ENCODE measurements at places on chromosomes 12 and 14.

DNA sequence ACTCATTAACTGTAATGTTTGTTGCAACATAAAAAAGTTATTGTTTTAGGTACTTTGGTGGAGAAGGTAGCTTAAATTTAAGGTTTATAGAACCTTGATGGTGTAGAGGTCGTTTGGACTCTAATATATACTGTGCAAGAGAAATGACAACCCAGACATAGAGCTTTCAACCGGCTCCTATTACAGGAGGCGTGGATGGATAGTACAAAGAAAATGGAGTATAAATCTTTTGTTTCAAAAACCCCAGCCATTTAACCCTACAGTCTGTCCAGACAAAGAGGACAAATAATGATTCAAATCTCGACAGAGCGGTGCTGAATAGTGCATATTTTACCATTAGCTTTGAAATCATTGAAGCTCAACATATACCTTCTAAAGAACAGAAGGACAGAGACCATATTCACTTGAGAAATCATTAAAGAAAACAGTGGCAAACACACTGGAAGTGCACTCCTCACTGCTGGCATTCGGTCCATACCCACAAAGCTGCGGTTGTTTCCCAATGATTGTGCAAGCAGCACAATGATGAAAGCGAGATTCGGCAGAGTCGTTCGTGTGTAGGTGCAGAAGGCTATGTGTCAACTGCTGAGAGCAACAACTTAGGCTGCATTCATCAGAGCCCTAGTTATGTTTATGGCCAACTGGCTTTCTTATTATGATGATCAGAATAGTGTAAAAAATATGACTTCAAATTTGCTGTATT is 688.6 kb downstream of the NOVA1 start:
- no peaks in the 10 kb centered on the region for H3K27me3 ChIP-seq
- no peak for DNase-seq
- no peak overlapping the region for H3K4me3 ChIP-seq
- H3K36me3 ChIP-seq, result no peaks in the 10 kb centered on the region

DNA sequence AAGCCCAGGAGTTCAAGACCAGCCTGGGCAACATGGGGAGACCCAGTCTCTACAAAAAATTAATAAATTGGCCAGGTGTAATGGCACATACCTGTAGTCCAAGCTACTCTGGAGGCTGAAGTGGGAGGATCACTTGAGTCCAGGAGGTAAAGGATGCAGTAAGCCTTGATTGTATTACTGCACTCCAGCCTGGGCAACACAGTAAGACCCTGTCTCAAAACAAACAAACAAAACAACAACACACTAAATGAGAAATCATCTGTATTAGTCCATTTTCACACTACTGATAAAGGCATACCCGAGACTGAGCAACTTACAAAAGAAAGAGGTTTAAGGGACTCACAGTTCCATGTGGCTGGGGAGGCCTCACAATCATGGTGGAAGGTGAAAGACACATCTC is 4.7 kb upstream of the MLXIP start:
- H3K4me3 ChIP-seq, result no peak overlapping the region
- no peak overlapping the region for H3K27ac ChIP-seq
- no peaks in the 10 kb centered on the region for H3K27me3 ChIP-seq

DNA sequence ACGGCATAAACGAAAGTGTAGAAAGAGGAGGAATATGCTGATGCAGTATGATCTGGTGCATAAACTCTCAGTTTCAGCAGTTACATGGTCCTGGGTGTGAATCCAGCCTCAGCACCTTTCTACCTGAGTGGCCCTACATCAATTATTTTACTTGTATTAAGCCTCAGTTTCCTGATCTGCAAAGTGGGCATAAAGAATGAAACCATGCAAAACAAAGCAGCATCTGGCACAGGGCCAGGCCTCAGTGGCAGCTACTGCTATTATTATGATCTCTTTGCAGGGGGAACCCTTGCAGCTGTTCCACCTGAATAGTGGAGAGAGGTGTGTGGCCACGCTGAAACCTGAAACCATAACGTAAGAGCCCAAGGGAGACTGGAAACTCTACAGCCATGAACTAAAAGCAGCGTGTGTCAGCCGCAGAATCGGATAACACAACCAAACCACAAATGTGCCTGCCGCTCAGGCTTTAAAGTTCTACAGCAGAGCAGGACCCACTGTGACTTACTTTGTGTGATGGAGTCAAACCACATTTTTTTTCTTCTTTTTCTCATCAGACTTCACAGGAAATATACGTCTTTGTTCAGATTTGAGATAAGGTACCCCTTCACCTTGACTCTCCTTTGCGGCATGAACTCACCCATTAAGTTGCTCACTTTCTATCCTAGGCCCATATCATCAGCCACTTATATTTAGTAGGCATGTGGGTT is 29.2 kb upstream of the FOS start:
- peak overlapping the region; percentile 16 for H3K4me3 ChIP-seq
- no peaks in the 10 kb centered on the region for H3K36me3 ChIP-seq

DNA sequence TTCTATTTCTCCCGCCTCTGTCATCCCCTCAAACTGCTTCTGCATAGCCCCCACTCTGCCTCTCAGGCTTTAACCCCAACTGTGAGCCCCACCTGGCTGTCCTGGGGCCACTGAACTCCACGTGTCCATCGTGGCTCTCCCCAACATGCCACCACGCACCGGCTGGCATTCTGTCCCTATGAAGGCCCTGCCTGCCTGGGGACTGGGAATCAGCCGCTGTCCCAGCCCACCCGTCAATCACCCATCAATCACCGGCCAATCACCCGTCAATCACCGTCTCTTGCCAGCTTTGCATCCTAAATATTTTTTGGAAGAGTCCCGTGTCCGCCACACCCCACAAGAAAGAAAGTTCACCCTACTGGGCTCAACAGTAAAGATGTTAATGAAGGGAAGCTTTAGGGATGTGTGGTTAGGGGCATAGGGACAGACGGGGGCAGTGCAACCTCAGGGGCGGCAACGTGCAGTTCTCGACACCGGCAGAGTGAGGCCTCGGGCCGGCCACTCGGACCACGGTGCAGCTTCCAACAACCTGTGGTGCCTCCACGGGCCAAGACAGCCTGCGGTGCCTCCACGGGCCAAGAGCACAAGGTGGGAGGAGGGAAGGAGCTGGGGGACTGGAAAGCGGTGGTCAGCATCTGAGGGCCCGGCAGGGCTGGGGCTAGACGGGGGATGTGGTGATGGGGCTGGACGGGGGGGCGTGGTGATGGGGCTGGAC is 85.6 kb downstream of the GALNT9 start:
- no peak overlapping the region for H3K4me3 ChIP-seq
- H3K4me1 ChIP-seq, result no peaks in the 10 kb centered on the region
- H3K36me3 ChIP-seq, result no peaks in the 10 kb centered on the region

GRCh38 chr14:100129161-100129589 is 30.3 kb downstream of the DEGS2 start:
- no peak overlapping the region for H3K4me3 ChIP-seq
- H3K4me1 ChIP-seq, result no peaks in the 10 kb centered on the region
- no peaks in the 10 kb centered on the region for H3K27me3 ChIP-seq
- H3K27ac ChIP-seq, result peak overlapping the region; percentile 20
- H3K36me3 ChIP-seq, result peaks cover 47% of the 10 kb centered on the region
- no peak for DNase-seq

GRCh38 chr12:109966546-109966945 is 29.6 kb downstream of the GIT2 start:
- H3K4me3 ChIP-seq, result no peak overlapping the region
- no peaks in the 10 kb centered on the region for H3K27me3 ChIP-seq
- no peak overlapping the region for H3K27ac ChIP-seq
- H3K4me1 ChIP-seq, result peaks cover 11% of the 10 kb centered on the region
- peaks cover 36% of the 10 kb centered on the region for H3K36me3 ChIP-seq

DNA sequence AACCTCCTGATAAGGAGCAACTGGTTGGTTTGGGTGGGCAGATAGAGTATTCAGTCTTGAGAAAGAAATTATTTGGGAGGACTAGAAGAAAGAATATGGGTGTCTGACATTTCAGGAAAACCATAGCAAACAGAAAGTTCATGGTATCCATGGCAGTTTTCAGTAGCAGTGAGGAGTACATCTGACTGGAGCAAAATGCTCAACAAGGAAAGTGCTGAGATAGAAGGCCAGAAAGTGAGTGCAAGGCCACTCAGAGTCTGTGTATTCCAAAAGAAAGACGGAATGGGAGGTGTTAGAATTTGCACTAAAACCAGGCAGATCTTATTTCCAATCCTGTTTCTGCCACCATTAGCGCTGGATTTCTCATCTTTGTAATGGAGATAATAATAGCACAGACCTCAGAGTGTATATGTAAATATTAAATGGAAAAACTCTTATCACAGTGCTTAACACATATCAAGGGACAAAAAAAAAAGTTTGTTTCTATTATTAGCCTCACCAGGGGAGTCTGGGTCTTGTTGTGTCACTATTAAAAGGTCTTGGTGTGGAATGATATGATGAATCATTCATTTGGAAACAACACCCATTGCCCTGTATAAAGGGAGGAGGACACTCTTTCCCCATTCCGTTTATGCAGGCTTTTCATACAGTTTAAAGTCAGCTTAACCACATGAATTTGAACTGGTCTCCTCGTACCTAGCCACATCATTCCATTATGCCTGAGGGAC is 349.8 kb downstream of the IPO8 start:
- H3K4me1 ChIP-seq, result no peaks in the 10 kb centered on the region
- H3K27ac ChIP-seq, result no peak overlapping the region
- no peaks in the 10 kb centered on the region for H3K36me3 ChIP-seq

DNA sequence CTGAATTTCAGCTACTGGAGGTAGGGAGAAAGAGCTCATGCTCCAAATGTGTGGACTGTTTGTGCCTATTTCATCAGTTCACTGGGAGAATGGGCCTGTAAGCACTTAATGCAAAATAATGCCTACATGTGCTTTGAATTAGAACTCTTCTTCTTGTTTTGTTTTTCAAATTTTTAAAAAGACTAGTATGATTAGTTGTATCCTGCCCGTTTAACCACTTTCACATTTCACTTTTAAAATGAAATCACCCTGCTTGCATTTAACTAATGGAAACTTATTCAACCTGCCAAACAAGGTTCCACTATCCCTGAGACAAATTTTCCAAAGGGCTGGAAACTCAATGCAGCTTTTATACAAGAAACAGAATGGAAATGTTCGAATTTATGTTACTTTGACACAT is 79.7 kb downstream of the SAMD4A start:
- H3K27ac ChIP-seq, result peak overlapping the region; percentile 67
- no peaks in the 10 kb centered on the region for H3K36me3 ChIP-seq
- no peak for DNase-seq
- no peak overlapping the region for H3K4me3 ChIP-seq
- H3K4me1 ChIP-seq, result peaks cover 23% of the 10 kb centered on the region

DNA sequence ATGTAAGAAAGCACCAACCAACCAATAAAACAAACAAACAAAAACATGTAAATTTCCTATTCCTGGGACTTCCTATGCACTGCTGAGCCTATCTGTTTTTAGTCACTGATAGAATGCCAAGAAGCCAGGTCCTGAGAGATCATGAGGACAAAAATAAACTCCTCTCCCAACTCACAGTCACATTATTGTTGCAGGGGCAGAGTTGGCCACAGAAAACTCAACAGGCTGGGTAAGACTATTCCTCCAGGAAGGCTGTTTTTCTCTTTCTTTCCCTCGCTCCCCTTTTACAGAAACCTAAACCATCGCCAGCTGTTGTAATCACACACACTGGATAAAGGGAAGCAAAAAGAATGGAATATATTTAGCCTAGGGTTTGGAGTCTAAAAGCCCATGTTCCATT is 55.8 kb upstream of the METAP2 start:
- no peaks in the 10 kb centered on the region for H3K4me1 ChIP-seq
- H3K4me3 ChIP-seq, result no peak overlapping the region
- DNase-seq, result no peak

DNA sequence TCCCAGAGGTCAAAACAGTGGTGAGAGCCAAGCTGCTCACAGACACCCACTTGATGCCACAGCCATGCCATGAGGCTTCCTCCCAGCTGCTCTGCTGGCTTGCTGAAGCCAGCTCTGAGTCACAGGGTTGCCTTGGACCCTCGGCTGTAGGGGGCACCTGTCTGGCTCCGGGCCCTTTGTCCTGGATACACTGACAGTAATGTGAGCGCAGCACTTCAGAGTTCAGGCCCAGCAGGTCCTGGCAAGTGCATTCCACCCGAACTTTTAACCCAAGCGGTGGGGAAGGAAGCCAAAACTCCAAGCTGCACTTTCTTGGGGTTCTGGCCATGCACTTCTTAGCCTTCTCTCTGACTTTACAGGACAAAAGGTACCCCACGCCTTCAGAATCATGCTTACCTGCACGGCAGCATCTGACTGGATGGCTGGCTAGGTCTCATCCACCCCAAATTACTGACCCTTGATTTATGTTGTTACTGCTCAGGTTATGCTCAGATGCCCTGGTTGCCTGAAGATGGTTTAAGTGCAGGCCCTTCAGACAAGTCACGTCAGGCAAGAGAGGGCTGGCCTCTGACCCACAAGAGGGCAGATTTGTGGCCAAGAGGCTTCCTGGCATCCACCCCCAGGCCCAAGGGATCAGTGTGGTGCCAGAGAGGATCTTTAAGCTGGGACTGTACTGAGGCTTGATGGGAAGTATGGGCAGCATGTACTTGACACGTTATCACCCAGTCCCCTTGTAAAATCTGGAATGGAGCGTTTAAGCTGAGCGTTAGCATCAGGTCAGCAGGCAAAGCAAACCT is 24.8 kb downstream of the SLC25A29 start:
- no peak for DNase-seq
- H3K4me3 ChIP-seq, result no peak overlapping the region
- no peaks in the 10 kb centered on the region for H3K27me3 ChIP-seq
- H3K4me1 ChIP-seq, result peaks cover 36% of the 10 kb centered on the region
- peaks cover 20% of the 10 kb centered on the region for H3K36me3 ChIP-seq

DNA sequence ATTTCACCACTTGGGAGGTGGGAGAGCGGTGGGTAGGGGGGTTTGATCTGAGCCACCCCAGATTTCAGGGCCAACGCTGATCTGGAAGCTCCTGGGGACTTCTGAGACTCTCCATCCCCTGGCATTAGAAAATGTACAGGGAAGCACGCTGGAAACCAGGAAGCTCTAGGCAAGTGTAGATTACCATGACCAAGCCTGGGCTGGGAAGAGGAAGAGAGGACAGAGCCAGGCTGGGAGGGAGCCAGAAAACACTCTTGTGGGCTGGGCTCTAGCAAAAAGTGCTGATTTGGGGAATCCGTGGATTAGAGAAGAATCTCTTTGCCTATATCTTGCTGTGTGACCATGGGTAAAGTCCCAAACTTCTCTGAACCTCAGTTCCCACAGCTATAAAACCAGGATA is 236.7 kb downstream of the BCL11B start:
- no peak for DNase-seq
- no peaks in the 10 kb centered on the region for H3K36me3 ChIP-seq
- no peak overlapping the region for H3K27ac ChIP-seq
- H3K4me3 ChIP-seq, result no peak overlapping the region
- H3K27me3 ChIP-seq, result no peaks in the 10 kb centered on the region
- no peaks in the 10 kb centered on the region for H3K4me1 ChIP-seq

GRCh38 chr14:22599349-22599748 is 1.2 kb downstream of the ABHD4 start:
- no peaks in the 10 kb centered on the region for H3K27me3 ChIP-seq
- peaks cover 18% of the 10 kb centered on the region for H3K36me3 ChIP-seq
- H3K27ac ChIP-seq, result peak overlapping the region; percentile 82
- H3K4me1 ChIP-seq, result peaks cover 26% of the 10 kb centered on the region
- DNase-seq, result no peak

- DNase-seq, result no peak
- peaks cover 4% of the 10 kb centered on the region for H3K36me3 ChIP-seq
- H3K27ac ChIP-seq, result no peak overlapping the region
Measured at GRCh38 chr12:104608998-104609397, 152.2 kb downstream of the CHST11 start.
